ENCODE measurements at places on chromosomes 12 and 14.
A peak's percentile ranks its signal among the peaks of the same experiment; 100 is the strongest.

- no peak for DNase-seq
Observed at GRCh38 chr14:26694521-26694920, 96.7 kb upstream of the NOVA1 start.

DNA sequence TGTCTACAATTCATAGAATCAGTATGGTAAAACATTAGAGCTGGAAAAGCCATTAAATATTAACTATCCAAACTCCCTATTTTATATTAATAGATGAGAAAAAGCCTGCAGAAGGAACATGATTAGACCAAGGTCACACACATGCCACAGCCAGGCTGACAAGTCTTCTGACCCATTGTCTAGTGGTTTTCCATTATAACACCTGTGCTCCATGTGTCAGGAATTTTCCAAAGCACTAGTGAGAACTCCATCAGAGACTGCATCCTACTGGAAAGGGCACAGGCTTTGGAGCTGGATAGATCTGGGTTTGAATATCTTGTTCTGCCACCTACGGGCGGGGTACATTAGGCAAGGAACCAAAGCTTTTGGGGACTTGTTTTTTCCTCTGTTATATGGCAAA is 325.5 kb downstream of the RAD51B start:
- no peak for DNase-seq

- DNase-seq, result no peak
Observed at GRCh38 chr12:19616781-19617180, 177.5 kb downstream of the AEBP2 start.

DNA sequence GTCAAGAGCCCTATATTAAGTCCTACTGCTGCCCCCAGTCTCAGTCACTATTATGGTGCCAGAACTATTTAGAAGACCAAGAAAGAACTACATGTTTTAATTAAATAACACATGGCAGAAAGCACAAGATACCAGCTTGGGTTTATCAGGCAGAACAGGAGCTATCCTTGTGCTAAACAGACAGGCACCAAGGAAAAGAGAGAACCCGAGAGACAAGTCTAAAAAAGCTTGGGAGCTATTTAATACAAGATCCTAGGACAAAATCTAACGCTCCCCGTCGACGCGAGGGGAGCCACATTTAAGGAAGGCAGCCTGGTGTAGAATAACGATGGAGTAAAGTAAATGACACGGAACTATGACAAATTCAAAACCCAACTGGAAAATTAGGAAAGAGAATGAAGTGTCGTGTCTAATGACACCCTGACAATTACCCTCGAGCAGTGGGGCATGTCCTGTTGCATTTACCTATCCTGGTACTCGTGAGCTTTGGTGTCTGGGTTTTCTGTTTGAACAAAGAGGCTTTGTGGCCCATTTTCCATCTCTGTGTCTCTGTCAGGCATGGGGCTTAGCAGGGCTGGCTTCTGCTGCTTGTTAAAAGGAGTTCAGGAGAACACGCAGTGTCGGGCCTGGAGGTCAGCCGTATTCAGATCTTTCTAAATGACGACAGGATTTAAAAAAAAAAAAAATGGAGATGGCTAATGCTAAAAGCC is 140.6 kb downstream of the ETNK1 start:
- DNase-seq, result no peak

GRCh38 chr12:69002969-69003368 is 70.0 kb upstream of the CPM start:
- DNase-seq, result peak; percentile 31

DNA sequence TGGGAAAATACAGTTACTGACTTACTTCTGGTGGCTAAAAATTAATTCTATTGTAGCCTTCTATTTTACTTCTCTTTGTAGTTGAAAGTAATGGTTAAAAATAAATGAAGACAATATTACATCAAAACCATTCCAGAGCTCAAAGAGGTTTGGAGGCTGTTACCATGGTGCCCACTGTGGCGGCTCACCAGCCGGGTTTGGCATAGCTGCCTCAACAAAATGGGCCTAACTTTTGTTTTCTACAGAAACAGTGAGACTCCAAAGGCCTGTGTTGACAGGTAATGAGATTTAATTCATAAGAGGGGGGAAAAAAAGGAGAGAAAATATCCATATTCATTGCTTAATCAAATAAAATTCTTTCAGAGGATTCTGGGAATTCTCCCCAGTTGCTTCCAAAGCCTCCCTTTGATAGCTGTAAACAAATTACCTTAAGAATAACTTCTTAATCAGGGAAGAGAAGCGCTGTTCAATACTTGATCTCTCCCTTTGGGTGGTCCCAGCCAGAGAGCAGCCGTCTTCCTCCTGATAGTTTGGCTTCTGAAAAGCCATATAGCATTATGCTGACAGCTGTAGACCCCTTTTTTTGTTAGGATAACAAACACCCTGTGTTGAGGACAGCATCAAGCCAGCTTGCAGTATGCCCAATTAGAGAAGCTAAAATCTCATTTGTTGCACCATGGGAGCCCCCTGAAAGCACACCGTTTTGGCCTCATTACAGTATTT is 266.8 kb downstream of the NEDD1 start:
- DNase-seq, result no peak

DNA sequence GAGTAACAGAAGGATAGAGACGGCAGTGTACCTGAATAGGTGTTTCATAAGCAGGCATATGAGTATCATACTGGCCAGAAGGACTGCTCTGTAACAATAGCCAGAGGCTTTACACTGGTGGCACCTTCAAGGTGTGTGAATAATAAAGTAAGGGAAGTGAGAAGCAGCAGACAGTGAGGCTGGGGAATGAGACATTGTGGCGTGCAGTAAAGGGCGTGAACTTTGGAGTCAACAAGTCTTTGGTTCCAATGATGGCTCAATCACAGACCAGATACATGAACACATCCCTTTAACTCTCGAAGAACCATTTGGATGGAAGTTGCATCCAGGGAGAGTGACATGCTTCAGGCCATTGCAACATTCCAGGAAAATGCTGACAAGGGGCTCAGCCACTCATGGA is 32.0 kb upstream of the CCND2 start:
- DNase-seq, result no peak

DNA sequence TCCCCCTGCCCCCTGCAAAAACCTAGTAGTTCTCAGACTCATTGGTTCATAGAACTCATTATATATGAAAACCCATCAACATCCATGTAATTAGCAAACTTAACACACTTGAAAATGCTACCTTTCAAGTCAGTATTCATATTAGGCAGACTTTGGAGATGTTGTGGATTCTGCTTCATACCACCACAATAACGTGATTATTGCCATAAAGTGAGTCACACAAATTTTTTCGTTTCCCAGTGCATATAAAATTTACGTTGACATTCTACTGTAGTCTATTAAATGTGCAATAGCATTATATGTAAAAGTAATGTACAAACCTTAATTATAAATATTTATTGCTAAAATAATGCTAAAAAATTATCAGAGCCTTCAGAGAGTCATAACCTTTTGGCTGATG is 654.0 kb downstream of the DIO2 start:
- DNase-seq, result no peak

DNA sequence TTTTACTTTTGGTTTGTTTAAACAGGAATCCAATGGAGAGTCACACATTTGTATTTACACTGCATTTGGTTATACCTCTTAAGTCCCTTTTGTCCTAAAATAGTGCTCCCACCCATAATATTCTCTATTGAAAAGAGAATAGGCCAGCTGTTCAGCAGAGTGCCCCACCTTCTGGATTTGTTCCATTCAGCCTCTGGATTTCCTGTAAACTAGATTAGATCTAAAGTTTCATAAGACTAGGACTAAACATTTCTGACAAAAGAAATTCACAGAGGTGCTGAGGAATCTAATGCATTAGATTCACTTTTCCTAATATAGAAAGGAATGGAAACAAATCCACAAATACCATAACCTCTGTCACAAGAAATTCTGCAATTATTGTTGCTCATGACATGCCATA is 38.1 kb downstream of the GCH1 start:
- DNase-seq, result peak; percentile 7

- no peak for DNase-seq
Observed at GRCh38 chr12:56713345-56713744, 11.8 kb downstream of the NACA start.

- DNase-seq, result no peak
Observed at GRCh38 chr12:64569923-64570691, 40.2 kb upstream of the RASSF3 start.

GRCh38 chr14:88340357-88340756 is 17.3 kb upstream of the KCNK10 start:
- no peak for DNase-seq

DNA sequence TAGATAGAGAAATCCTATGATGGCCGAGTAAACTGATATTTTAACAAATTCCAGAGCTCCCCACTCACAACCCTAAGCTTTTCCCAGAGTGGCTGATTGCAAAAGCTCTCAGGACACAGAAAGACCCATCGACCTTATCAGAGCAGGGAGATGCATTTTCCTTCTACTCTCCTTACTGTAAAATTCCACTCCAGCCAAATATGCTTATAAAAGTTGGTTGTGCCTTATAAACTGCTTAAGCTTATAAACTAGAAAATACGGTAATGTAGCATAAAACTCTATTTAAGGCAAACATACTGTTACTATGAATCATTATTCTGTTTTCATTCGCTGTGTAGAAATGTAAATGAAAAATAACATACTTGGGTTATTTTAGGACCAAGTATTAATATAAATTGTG is 41.6 kb upstream of the TRHDE start:
- peak; percentile 84 for DNase-seq

- DNase-seq, result no peak
Observed at GRCh38 chr12:97568336-97569180, 106.0 kb downstream of the RMST start.

DNA sequence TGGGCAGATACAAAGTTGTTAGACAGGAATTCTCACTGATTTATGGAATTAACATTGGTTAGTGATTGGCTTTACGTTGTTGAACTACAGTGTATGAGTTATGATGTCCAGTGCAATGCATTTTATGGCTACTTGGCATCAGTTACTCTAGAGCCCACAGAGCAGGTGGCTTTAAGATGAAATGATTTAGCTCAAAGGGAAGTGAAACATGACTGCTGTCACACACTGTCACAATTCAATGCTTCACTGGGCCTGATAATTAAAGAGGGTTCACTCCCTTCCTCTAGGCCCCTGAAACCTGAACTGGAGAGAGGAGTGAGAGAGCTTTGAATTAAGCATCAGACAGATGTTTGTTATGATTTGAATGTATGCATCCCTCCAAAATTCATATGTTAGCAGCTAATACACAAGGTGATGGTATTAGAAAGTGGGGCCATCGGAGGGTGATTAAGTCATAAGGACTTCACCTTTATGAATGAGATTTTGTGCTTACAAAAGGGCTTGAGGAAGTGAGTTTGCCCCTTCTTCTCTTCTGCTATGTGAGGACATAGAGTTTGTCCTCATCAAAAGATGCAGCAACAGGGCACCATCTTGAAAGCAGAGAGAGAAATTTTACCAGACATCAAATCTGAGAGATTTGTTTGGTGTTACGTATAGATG is 175.8 kb upstream of the GRIN2B start:
- DNase-seq, result no peak

GRCh38 chr12:66768293-66768692 is 89.4 kb upstream of the GRIP1 start:
- DNase-seq, result no peak

GRCh38 chr14:24418492-24418873 is 11.0 kb downstream of the CBLN3 start:
- DNase-seq, result no peak

GRCh38 chr12:94080341-94081009 is 67.9 kb upstream of the PLXNC1 start:
- no peak for DNase-seq

- no peak for DNase-seq
Observed at GRCh38 chr14:38944691-38945090, 158.3 kb downstream of the SEC23A start.

DNA sequence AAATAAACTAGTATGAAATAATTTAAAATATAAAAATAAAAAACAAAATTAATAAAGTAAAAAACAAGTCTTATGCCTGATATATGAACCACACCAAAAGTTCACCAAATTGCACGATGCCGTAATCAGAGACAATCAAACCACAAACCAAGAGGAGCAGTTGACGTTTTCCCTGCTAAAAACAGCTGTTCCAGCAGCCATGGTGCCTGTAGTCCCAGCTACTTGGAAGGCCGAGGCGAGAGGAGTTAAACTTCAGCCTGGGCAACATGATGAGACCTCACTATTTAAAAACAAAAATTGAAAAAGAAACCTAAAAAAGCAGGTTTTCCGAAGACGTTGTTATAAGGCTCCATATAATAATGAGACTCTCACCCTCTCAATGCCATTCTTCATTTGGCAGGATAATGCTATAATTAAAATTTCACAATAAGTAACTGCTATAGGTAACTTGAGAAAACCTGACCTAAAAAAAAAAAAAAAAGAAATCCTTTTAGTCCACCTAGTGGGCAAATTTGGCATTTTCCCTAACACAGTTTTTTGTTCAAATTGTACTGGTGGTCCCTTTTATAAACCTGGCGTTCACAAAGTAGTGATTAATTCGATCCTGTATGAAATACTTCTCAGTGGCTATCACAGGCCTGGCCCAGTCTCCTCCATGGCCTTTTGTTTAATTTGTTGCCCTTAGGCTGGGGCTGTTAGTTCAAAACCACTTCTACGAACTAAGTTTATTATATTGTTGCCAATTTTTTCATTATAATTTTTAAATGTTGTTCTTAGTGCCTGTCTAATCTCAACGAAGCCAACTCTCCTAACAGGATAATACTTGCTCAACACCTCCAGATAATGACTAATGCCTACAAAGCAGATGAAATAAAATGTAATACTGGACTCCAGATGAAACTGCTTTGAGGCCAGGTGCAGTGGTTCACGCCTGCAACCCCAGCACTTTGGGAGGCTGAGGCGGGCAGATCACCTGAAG is 62.1 kb downstream of the TNFAIP2 start:
- DNase-seq, result no peak

DNA sequence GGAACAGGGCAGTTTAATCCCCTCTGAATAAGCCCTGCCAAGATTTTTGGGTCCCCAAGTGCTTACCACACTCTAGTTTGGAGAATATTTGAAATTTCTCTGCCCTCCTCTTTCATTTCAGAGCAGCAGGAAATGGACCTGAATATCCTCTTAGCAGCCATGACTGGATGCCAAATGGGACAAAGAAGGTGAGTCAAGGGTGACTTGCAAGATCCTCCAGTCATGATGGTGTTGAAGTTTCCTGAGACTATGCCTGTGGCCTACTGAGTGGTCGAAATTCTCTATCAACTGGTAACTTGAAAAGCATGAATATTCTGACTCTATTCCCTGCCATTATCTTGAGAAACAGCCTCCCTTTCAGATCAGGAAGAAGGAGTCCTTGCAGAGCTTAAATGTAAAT is 1674.7 kb upstream of the SEL1L start:
- peak; percentile 2 for DNase-seq

DNA sequence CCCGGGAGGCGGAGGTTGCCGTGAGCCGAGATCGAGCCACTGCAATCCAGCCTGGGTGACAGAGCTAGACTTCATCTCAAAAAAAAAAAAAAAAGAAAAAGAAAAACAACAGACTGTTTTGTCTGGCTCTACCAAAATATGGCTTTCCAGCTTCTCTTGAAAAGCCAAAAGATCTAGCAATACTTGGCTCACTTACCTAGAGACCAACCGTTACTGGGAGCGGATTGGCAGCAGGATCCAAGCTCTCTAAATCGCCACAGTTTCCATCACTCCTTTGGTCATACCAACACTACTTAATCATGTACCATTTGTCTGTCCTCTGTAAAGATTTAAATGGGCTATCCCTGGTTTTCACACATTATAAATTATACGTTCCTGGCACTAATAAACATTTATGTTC is 87.6 kb upstream of the GPHB5 start:
- DNase-seq, result no peak

GRCh38 chr14:51621654-51622053 is 30.1 kb upstream of the FRMD6 start:
- DNase-seq, result no peak

Data from fibroblast of skin of right quadriceps (primary cell).